H1 (cell line): ENCODE measurements at places on chromosomes 5 and 9.

DNA sequence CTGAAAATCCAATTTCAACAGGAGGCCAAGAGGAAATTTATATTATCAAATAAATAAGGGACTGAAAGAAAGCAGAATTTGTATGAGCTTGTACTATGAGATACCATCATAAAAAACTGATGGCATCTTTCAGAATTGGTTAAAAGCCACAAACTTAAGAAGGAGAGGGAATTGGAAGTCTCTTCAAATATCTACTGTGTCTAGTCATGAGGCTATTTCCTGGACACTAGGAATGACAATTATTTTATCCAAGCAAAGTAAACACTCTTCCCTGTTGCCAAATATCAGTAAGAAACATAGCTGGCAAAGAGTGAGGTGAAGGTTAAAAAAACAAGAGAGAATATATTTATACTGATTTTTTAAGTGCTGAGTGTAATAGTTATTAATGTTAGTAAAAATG lies 101.5 kb upstream of the ARRDC3 start:
- no peak for DNase-seq

DNA sequence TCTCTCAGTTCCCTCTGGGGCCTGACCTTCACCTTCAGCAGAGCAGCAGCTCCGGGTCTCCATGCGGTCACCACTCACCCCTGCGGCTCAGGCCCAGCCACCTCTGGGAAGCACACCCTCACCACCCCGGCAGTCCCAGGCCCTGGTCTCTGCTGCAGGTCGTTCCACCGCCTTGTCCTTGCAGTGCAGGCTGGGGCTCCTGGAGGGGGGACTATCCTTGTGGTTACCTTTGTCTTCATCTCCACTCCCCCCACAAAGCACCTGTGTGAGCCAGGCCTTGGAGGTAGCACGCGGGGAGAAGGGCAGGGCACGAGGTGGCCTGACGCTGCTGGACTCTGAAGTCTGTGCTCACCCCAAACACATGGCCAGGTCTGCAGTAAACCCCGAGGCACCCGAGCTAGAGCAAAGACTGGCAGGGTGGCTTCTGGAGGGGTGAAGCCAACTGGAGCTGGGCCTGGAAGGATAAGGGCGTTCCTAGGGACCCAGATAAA lies 33.2 kb upstream of the RXRA start:
- no peak for DNase-seq

DNA sequence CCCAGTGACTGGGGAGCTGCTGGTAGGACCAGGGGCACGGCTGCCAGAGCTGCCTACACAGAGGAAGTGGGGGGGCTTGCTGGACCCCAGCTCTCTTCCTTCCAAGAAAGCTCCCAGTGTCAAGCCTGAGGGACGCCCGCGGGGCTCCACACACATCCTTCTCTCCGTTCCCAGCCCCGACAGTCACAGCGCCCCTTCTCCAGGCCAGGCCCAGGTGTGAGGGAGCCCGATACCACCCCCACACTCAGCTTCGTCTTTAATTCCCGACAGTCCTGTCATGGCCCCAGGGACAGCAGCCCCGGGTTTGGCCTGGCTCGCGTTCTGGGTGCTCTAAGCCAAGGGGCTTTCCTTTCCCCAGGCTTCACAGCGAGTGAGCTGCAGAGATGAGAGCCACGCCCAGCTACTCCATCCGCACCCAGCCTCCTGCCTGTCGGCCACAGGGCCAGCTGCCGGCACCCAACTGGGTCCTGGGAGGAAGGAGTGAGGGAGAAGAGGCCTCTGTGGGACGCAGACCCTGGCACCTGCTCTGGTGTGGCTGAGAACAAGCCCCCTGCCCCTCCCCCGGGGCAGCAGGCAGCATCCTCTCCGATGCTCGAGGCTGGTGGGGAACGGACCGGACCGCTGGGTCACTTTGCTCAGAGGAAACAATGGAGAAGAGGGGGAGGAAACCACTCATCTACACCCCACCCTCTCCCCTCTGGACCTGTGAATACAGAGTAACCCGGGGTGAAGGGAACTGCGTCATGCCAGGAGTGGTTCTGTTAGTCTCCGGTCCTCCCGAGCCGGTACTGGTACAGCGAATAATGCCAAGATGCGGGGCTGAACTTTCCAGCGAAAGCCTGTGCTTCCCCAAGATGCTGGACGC lies 53.9 kb upstream of the PHYKPL start:
- no peak for DNase-seq

DNA sequence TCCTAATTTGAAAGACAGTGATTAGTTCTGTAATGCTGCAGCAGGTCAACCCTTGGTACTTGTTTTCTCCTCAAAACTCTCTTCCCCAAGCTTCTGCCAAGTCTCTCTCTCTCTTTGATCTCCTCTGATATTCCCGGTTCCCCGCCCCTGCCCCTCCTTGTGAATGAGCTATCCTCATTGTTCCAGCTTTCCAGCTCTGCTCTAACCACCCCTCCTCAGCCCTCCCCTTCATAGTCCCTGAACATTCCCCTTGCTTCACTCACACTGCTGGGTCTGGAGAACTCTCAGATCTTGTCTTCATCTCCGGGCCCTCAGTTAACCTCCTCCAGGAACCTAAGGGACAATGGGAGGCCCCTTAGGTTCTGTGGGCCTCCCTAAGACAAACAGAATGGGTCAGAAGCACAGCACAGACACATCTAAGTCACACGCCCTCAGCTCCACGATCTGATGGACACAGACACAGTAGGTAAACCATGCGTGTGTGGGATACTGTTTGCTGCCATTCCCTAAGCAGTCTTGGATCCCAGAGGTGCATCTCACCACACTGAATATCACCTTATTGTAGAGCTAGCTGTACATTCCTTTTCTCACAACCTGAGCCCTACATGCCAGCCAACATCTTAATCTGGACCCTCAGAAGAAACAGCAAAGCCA lies 17.4 kb upstream of the LARP1 start:
- no peak for DNase-seq

DNA sequence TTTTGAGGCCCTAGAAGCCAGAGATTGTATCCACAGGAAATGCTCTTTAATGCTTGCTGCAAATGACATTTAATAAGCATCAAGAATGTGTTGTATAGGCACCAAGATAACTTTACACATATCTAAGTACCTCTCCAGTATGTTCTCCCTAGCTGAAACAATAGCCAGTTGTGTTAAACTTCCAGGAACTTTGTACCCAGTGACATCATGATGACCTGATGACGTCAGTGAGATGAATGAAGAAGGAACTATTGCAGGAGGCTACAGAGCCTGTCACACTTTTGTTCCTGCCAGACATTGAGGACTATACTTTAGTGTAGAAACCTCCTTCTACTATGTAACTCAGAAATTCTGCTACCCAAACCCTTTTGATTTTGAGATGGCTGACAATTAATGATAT lies 129.8 kb downstream of the CD180 start:
- no peak for DNase-seq

DNA sequence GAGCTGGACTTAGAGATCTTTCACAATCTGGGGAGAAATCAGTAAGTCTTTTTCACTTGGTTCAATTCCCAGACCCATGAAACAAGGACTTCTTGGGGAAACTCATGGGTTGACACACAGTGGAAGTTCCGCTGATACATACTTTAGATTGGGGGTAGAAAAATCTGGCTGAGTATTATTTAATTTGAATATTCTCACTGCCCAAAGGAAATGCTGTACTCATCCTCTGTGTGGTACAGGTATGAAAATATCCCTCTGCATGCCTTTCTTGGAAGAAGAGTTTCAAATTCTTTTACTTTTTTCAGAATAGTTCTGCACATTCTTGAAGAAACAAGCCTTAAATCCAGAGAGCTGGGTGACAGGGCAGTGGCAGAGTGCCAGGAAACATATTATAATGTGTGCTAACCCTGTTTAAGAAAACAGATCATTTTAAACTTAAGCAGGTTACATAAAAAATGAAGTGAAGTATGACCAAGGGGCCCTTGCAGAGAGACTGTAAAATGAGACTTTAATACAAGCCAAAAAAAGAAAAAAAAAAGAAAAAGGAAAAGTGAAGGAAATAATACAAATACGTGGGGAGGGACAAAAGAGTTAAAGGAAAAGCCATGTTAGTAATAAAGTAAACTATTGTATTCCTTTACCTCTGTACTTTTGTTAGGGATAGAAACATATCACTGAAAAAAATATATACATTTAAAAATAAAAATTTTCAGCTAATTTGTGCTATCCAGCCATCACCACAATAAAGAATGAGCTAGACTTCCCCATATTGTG lies 173.4 kb upstream of the NR3C1 start:
- no peak for DNase-seq

- DNase-seq = peak; percentile 90
Observed at GRCh38 chr5:8908055-8908683, 637.7 kb downstream of the SEMA5A start.
